Activated CD4-positive, CD25-positive, alpha-beta regulatory T cell (primary cell): ENCODE measurements at places on chromosomes 4 and X.

DNA sequence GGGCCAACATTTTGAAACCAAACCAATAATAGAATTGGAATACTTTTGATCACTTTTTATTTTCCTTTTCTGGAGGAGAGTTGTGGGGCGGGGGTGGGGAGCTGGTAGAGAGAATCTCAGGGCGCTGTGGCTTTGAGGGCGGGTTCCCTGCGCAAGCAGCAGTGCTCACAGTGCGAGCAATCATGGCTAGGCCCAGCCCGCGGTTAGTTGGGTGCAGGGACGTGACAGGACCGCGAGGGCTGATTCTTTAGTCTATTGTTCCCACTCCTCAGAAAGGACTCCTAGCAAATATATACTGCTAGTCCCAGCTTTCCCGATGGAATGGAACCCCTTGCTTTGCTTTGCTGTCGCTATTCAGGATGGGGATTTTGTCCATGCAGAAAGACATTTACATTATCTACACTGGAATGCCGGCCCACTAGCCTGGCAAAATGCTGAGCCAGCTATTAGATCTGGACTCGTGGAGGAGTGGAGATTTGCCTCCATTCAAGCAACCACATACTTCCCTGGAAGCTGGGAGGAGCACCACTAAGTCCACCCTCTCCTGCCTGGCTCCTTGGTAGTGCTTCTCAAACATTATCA is 23.9 kb upstream of the APLN start:
- DNase-seq = peak; percentile 0

DNA sequence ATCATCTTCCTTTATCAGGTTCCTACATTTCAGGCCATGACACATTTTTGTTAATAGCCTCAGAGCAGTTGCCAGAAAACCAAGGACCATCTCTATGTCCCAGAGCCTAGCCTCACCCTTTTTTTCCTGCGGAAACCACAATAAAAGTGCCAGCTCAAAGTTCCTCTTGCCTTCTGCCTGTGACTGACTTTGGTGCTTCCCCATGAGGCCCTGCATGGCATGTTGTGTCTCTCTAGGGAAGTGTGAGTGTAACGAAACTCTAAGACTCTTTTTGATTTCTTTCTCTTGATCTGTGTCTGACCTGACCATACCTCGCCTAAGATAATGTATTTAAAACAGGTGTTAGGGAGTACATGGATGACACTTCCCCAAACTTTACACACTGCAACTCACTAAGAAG is 642.3 kb upstream of the BOD1L1 start:
- DNase-seq = no peak

- no peak for DNase-seq
These were observed 182.4 kb upstream of the MBNL3 start for GRCh38 chrX:132671229-132671641.

DNA sequence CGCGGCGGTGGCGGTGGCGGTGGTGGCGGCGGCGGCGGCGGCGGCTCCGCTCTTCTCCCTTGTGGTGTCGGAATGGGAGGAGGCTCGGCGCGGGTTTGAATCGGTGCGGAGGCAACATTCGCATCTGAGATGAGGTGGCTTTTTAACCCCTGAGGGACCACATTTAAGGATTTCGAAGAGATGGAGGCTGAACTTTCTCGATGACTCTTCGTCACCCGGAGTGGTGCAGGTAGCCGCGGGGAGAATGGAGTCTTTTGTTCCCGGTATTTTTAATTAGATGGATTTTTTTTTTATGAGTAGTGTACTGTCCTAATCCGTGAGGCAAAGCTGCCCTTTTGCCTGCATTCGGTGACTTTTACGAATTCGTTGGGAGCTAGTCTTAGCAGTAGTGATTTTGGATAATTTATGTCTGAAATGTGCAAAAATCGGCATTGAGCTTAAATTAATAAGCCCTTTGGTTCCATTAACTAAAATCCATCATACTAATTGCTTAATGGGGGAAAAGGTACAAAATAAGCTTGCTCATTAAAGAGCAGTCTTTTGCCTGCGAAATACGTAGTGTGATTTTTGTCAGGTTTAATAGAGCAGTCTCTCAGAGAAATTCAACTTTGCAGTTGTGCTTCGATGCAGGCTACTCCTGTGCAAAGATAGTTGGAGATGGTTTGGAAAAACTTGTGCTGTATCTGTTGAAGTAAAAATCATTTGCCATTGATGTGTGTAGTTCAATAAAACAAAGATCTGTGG is 206.2 kb downstream of the TENM3 start:
- DNase-seq = no peak

DNA sequence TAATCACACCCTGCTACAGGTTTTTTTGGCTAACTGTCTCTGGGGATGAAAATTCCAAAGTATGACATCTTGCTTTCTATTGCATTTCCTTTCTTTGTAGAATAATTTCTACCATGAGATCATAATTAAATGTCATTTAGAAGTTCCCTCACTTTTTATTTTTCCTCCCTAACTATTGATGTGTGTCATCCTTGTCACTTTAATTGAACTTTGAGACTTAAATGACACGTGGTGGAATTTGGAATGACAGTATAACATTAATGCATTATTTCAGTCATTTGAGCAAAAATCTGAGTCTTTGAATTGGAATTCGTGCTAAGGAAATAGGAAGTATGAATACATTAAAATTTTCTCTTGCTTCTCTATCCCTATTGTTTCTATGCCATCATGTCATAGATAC is 745.4 kb downstream of the PDHA2 start:
- no peak for DNase-seq

- DNase-seq = no peak
These were observed 34.2 kb upstream of the TBC1D14 start for GRCh38 chr4:6875431-6875831.

- no peak for DNase-seq
These were observed 115.4 kb upstream of the NUDT6 start for GRCh38 chr4:123037804-123038203.

GRCh38 chrX:153412746-153413720 is 1.8 kb downstream of the ZFP92 start:
- DNase-seq = no peak

- DNase-seq = no peak
These were observed 218.8 kb downstream of the STPG2 start for GRCh38 chr4:97924341-97924958.

DNA sequence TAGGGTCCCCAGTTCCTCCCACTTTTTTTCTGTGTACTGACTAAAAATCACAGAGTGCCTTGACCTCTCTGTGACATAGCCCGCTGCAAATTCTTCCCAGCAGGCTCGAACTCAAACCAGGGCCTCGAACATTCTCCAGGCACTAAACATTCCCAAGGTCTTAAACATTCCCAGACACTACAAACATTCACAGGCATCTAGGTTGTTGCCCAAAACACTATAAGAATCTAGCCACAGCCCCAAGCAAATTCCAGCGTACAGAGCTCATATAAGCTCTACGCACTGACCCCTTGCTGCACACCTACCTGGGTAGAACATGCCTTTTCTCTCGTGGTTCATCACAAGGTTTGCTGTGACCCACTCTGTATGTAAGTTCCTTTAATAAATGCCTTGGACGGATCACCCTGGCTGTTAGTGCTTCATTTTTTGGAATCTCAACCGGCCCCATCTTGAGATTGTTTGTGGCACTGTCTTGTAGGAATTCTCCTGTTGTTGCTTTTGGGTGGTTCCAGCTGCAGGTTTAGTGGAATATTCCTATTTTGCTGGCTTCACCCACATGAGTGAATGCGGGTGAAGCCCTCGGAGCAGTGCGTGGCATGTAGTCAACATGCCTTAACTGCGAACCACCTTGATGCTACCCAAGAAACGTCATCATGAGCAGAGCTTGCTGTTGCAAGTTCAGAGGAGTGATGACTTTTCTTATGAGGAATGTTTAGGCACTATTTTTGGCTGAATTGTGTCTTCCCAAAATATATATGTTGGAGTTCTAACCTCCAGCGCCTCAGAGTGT is 230.0 kb downstream of the HS3ST1 start:
- no peak for DNase-seq

- no peak for DNase-seq
These were observed 177.4 kb downstream of the DCHS2 start for GRCh38 chr4:154314248-154314647.

DNA sequence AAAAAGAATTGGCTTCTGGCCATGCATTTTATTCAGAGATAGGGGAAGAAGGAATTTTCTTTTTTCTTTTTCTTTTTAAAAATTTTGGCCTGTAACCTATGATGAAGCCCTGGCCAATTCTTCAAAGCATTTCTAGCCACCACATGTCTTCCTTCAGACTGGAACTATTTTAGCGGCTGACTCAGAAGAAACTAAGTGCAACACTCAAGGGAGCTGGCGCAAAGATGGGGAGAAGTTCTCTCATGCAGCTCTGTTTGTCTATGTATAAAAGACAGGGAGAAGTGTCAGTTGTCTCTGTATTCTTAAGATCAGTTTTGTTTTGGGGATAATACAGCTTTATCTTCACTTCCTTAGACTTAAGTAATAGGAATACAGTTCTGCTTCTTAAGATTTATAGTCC is 46.1 kb downstream of the MBNL3 start:
- no peak for DNase-seq

DNA sequence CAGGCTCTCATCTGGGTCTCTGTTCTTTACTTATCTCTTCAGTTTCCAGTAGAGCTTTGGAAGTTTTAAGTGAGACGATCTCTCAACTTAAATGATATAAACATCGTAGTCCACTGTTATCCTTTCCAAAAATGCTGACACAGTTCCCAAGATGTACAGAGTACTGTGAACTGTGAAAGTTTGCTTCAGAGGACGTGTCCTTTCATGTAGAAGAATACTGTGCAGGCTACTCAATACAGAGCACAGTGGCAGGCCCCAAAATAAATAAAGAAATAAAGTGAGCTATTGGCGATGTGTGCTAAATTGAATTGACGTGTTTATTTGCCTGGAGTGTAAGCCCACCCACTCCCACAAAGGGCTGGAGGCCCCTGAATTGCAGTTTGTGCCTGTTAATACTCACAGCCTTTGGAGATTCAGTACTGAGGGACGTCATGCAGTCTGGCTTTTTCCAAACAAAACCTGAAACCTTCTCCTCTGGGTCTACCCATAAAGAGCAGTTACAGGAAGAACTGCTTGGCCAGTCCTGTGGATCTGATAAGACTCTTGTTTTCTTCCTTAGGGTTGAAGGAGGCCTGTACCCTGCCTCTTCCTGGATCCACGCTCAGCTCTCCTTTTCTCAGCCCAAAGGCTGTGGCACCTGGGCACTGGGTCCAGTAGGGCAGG is 66.1 kb downstream of the SOWAHB start:
- DNase-seq = no peak

- no peak for DNase-seq
These were observed 54.2 kb upstream of the SMIM10 start for GRCh38 chrX:134936542-134936941.

GRCh38 chr4:6027392-6027791 is 9.2 kb upstream of the C4orf50 start:
- DNase-seq = no peak

DNA sequence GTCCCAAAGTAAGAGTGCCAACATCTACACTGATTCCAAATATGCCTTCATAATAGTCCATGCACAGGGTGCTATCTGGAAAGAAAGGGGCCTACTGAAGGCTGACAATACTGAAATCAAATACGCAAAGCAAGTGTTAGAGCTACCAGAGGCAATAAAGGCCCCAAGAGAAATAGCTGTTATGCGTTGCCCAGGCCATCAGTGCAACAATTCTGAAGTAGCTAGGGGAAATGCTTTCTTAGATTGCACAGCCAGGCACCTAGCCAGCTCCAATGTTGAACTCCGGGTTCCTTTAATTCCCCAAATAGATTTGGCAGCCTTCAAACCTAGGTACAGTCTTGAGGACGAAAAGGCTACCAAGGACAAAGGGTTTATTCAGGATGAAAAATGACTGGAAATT is 17.4 kb upstream of the PAPSS1 start:
- no peak for DNase-seq

GRCh38 chr4:3729882-3730226 is 36.3 kb upstream of the ADRA2C start:
- no peak for DNase-seq

DNA sequence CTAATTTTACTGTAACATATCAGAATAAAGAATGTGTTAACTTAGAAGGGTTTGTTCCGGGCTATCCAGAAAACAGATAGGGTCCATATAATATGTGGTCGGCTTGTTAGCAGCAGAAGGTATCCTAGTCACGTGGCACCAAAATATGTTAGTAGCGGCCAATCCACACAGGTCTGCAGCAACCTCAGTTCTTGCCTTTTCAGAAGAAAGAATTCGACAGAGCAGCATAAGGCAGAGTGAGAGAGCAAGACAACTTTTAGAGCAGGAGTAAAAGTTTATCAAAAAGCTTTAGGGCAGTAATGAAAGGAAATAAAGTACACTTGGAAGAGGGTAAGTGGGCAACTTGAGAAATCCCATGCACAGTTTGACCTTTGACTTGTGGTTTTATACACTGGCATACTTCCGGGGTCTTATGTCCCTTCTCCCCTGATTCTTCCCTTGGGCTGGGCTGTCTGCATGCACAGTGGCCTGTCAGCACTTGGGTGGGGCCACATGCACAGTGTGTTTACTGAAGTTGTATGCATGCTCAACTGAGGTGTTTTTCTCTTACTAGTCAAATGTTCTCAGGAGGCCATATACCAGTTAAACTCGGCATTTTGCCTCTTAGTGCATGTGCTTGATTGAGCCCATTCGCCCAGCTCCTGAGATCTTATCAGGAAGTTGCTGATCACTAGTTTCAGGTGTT is 37.0 kb upstream of the ABCG2 start:
- DNase-seq = no peak

- no peak for DNase-seq
These were observed 46.6 kb upstream of the SHISA3 start for GRCh38 chr4:42350611-42351182.

DNA sequence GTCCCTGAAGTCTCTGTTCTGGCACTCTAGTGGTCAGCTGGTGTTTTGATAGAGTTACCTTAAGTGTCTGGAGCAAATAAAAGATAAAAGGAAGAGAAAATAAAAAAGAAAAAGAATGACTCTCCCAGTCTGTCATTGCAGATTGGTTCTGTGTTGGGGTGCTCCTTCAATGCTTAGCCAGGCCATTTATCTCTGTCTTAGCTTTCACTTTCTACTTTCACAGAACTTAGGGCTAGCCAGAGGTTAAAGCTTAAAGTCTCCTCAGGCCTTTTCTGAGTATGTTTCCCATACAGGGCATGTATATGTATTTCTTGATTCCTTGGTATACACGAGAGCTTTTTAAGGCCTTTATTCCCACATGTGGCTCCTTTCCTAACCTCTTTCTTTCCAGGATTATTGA is 83.1 kb upstream of the TEX13D start:
- no peak for DNase-seq

GRCh38 chr4:555566-556275 is 20.4 kb downstream of the TMEM271 start:
- no peak for DNase-seq

DNA sequence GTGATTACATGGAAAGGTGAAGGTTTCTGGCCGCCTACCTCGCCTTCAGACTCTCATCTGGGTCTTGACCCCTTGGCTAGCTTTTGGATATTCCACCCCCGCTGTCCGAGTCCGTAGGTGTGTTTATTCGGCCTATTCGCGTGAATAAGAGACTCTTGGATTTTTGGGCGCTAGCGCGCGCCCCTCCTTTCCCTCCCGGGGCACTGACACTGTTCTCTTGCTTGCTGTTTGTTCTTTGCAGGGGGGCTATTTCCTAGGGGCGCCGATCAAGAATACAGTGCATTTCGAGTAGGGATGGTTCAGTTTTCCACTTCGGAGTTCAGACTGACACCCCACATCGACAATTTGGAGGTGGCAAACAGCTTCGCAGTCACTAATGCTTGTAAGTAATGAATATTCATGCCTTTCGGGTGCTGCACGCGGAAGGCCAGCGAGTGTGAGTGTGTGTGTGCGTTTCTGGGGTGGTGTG is 932 bp downstream of the GRIA2 start:
- DNase-seq = no peak
